DMS 273 treated with DMSO at 0.1 percent for 48 hours (cell line): ENCODE measurements at places on chromosomes 13 and 19.

DNA sequence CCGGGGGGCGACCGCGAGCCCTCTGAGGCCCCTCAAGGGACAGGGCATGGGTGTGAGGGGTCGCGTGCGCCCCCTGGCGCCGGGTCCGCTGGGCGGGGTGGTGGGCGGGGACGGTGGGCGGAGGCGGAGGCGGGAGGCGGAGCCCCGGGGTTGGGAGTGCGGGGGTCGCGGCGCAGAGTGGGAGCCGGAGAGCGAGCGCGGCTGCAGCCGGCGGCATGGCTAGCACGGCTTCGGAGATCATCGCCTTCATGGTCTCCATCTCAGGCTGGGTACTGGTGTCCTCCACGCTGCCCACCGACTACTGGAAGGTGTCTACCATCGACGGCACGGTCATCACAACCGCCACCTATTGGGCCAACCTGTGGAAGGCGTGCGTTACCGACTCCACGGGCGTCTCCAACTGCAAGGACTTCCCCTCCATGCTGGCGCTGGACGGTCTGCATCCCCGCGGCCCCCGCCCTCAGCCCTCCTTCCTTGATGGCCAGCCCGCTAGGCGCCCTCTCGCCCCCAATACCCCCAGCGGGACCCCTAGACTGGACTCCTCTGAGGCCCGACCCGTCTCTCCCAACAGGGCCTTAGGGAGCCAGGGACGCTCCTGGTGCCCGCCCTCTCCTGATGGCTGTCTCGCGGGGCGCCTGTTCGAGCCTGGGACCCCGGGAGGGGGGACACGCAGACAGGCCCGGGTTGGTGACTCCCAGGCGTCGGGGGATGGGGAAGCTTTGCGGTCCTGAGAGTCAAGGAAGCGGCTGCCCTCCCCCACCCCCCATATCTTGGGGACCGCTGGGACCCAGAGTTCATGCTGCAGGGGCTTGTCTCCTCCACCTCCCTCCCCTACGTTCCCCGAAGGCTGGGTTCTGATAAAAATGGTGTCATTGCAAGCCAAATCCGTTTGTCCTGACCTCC is at the start of gene CLDN10:
Gene CLDN10 (plus strand): TSS at position 182 of the 903 bp plus-strand sequence. CDS start 34 bp downstream, at position 216.
- DNase-seq: no peak

GRCh38 chr19:44644402-44645016 is 799 bp downstream of the PVR start:
- peak; percentile 29 for DNase-seq

DNA sequence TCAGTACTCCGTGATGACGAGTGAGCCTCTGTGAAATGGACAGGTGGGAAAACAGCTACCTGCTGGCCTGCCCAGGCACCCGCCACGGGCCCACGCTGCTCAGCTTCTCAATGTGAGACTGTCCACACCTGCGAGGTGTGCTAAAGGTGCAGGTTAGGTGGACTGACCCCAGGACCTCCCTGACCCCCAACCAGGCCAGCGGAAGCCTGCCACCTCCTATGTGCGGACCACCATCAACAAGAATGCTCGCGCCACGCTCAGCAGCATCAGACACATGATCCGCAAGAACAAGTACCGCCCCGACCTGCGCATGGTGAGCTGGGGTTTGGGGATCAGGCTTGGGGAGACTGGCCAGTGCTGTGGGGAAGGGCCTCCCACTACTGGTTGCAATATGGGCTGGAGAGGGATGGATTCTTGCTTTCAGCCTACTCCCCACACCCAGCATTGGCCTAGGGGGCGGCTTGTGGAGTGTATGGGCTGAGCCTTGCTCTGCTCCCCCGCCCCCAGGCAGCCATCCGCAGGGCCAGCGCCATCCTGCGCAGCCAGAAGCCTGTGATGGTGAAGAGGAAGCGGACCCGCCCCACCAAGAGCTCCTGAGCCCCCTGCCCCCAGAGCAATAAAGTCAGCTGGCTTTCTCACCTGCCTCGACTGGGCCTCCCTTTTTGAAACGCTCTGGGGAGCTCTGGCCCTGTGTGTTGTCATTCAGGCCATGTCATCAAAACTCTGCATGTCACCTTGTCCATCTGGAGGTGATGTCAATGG is 2.2 kb downstream of the RPL28 start:
- DNase-seq: no peak

DNA sequence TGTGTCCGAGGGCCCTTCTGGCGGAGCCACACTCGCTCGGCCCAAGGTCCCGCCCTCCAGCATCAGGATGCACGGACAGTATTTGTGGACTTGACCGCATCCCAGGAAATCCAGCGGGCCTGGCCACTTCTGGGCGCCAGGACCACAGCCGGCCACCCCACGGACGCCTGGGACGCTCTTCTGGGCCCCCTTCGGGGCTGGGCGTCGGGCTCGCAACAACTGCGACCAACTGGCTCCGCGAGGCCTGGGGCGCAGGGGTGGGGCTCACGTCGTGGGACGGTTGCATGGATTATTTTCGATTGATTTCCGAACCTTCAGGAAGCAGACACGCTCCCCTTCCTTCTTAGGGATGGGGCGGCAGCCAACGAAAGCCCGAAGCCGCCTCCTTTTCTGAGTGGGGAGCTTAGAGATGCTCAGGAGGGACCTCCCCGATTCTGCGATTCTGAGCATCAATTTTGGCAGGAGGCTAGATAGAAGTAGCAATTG is 521 bp upstream of the NUP58 start:
- no peak for DNase-seq

DNA sequence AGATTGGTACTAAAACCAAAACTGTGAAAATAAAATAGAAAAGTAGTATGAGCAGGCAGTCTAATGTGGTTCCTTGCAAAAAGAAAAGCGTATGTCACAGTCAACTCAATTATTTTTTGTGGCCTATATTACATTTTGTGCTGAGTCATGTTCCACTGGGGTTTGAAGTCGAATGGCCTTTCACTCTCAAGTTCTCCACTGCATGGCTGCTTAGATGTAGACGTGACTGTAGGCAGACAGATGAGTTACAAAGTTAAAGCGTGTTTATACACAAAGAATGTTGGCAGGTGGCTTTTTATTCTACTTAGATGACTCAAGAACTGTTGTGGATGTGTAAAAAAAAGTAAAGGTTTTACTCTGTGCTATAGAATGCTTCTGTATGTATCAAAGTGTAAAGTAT is 133.9 kb downstream of the SLITRK6 start:
- DNase-seq: no peak

- peak; percentile 23 for DNase-seq
These were observed 43.9 kb downstream of the SIAH3 start for GRCh38 chr13:45807520-45808099.

- DNase-seq: no peak
These were observed 19.6 kb downstream of the FUZ start for GRCh38 chr19:49793561-49793840.

GRCh38 chr13:50608370-50608769 is 235.1 kb downstream of the DLEU7 start:
- DNase-seq: no peak

- no peak for DNase-seq
These were observed 122.4 kb downstream of the AKAP11 start for GRCh38 chr13:42394361-42394708.

- no peak for DNase-seq
These were observed 27.4 kb upstream of the SIAH3 start for GRCh38 chr13:45878966-45879365.

DNA sequence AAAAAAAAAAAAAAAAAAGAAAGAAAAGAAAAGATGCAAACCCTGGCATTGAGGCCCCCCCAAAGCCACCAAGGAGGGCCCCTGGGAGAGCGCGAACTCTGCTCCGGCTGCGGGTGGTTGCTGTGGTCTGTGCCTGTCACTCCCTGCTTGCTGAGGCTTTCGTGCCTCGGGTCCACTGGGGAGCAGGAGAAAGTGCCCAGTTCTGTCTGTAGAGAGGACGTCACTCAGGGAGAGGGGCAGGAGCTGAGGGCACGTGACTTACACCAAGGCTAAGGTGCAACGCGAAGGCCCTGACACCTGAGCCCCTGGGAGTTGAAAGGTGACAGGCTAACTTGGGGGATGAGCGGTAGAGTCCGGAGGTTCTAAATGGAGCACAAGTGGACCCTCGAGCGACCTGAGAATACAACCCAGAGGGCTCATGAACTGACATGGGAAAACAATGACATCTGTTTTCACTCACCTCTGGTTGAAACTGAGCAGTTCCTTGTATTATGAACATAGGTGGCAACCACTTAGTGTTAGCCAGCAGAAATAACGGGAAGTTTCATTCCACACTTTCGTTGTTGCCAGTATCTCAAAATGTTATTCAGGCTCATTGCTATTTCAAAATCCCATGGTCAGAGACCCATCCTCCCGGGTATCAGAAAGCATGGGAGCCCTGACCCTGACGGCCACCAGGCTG is 69.2 kb upstream of the TM9SF2 start:
- DNase-seq: no peak

DNA sequence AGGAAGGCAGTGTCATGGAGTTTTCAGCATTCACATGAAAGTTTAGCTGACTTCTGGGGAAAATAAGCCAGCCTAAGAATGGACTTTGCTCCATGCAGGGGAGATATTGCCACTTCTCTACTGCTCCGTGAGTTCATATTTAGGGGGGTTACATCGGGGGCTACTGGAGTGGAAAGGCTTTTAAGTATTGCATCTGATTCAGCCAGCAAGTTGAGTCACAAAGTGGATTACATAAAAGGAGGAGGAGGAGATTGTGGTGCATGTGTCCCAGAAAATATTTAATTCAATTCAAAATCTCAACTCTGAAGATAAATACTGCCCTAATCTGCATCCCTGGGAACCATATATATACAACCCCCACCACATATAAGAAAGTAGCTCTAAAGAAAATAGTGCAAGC is 617.2 kb downstream of the DCT start:
- DNase-seq: no peak

DNA sequence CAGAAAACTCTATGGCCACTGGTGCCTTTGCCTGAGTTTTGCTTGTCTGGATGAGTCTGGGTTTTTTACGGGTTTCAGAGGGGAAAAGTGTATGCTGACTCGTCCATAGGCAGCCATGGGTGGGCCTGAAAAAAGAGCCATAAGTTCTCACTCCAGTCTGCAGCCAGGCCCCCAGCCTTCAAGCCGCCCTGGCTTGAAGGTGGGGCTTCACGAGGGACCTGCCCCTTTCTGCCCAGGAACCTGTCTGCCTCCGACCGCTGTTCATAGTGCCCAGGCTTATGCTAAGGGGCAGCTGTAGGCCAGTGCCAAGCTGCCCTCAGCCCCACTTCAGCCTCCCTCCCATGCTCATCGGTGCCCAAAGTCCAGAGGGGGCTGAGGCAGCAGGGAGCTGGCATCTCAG is 385.2 kb downstream of the PCDH9 start:
- no peak for DNase-seq

GRCh38 chr13:74675182-74675581 is 541.0 kb upstream of the KLF12 start:
- DNase-seq: no peak

DNA sequence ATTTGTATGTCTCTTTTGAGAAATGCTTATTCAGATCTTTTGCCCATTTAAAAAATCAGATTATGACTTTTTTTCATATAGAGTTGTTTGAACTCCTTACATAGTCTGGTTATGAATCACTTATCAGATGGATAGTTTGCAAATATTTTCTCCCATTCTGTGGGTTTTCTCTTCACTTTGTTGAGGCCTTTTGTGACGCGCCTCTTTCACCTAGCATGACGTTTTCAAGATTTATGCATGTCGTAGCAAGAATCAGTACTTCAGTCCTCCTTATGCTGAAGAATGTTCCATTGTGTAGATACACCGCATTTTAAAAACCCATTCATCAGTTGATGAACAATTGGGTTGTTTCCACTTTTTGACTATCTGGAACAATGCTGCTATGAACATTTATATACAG is 13.4 kb downstream of the PABPC3 start:
- no peak for DNase-seq

GRCh38 chr19:55441692-55442321 is 1.3 kb downstream of the SHISA7 start:
- no peak for DNase-seq

DNA sequence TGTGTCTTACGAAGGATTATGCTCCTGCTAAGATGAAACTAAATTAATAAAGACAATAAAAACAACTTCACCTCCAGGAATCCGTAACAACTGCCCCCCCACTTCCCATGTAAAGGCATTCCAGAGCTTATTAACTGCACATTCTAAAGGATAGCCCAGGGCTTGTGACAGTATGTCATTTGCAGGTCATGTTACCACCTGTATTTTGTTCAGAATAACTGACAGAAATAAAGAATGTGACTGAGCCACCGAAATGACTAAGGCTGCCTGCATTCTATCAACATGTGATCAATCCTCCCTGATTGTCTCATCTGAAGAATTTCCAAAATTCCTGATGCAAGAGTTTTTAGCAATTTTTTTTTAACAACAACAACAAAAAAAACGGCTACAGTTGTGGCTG is 117.2 kb downstream of the MIPEP start:
- DNase-seq: no peak

GRCh38 chr19:36915992-36916830 is at the start of the genes ZNF568 and ZNF829:
TSS of gene ZNF568 (plus strand) at chr19:36916332. CDS start at chr19:36922771, 6,439 bp downstream.
TSS of gene ZNF829 (minus strand) at chr19:36916291. CDS start at chr19:36915167, 1,124 bp downstream.
- peak; percentile 78 for DNase-seq

- no peak for DNase-seq
These were observed 61.2 kb upstream of the USE1 start for GRCh38 chr19:17153996-17154395.

DNA sequence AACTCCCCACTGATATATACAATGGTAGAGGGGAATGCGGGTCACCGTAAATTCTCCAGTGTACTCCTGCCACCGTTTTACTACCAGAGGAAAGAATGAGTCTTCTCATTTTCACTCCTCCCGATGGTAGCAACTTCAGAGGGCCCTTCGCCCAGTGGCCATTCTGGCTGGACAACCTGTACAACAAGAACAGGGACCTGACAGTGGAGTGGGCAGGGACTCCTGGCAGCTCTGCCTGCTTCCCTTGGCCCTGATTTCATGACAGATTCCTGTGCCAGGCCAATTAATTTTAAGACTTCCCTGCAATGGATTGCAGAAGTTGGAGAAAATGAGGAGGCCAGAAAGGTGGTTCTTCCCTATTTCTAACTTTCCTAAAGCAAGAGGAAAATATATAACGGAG is 148.9 kb downstream of the GPC6 start:
- DNase-seq: no peak

- DNase-seq: no peak
These were observed 977 bp downstream of the IRGQ start for GRCh38 chr19:43594710-43595604.

GRCh38 chr13:20175907-20176652 is 15.2 kb upstream of the GJA3 start:
- no peak for DNase-seq

DNA sequence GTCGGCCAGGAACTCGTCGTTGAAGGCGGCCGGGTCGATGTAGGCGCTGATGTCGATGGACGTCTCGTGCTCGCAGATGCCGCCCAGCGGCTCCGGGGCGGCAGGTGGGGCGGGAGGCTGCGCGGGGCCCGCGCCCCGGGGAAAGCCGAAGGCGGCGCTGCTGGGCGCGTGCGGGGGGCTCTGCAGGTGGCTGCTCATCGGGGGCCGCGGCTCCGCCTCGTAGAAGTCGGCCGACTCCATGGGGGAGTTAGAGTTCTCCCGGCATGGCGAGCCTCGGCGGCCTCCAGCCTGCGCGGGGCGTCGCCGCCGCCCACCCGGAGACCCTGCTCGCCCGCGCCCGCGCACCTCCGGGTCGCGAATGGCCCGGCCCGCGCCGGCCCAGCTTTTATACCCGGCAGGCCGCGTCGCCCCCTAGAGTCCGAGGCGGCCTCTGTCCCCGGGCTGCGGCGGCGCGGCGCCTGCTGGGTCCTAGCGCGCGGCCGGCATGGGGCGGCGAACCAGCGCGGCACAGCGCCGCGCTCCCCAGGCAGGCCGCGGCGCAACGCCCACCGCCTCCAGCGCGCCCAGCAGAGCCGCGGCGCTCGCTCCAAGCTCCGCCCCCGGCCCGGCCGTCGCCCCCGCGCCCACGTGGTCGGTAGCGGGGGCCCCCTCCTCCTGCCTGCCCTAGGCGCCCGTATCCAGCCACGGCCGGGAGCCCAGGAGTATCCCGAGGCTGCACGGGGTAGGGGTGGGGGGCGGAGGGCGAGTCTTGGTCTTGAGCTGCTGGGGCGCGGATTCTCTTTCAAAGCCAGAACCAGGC is at the start of gene CEBPA:
Gene CEBPA (minus strand): TSS at position 360 of the 799 bp plus-strand sequence. CDS start 120 bp downstream, at position 240.
- DNase-seq: peak; percentile 41
